ENCODE measurements at places on chromosomes 16 and 17.

DNA sequence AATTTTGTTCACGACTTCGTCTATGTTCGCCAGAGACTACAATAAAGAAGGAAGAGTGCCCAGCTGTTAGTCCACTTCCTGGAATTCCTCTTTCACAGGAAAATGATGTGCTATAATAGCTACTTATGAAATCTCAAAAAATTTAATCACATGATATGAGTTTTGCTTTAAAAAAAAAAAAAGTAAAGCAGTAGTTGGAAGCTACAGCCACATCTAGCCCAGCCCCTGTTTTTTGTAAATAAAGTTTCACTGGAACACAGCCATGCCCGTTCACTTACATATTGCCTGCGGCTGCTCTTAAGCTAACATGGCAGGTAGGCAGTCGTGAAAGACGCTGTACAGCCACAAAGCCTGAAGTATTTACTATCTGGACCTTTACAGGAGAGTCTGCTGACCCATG is 15.3 kb downstream of the VPS53 start:
- no peak for DNase-seq

DNA sequence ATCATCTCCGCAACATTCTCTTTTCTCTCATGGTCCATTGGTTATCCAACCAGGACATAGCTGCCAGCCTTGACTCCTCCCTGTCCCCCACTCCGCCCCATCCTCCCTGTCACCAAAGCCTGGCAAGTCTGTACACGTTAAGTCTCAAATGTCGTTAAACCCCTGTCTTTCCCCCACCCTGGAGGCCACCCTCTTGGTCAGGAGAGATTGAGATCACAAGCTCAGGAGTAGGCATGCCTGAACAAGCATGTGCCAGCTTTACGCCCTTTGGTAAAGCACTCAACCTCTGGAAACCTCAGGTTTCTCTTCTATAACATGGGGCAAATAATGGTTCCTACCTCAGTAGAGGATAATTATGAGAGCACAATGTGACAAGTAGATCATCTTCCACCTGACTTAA is 38.1 kb upstream of the CCL1 start:
- no peak for DNase-seq

GRCh38 chr16:80664226-80664625 is 123.4 kb downstream of the DYNLRB2 start:
- DNase-seq = no peak

- DNase-seq = no peak
These were observed 223.2 kb upstream of the DYNLRB2 start for GRCh38 chr16:80317599-80318037.

- peak; percentile 2 for DNase-seq
These were observed 16.8 kb downstream of the CHP2 start for GRCh38 chr16:23771642-23772041.

DNA sequence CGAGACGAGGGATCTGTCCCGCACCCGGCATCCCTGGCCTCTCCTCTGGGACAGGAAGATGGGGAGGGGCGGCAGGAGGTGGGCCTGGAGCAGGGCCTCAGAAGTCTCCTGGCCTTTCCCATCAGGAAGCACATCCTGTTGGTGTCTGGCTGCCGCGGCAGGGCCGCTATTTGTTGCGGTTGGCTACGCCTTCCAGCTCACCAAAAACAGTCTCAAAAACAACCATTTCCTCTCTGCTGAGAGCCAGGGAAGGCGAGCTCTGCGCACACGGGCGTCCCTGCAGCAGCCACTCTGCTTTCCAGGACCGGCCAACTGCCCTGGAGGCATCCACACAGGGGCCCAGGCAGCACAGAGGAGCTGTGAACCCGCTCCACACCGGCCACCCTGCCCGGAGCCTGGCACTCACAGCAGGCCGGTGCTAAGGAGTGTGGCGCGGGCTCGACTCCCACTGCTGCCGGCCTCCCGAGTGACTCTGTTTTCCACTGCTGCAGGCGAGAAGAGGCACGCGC is at the start of gene TMEM204:
TMEM204 (plus strand) TSS at position 224 of the 509 bp plus-strand sequence. CDS start 610 bp downstream, outside the sequence.
- no peak for DNase-seq

GRCh38 chr17:46009681-46010596 is 10.9 kb downstream of the STH start:
- DNase-seq = no peak

- DNase-seq = no peak
These were observed 95.0 kb downstream of the PRKCB start for GRCh38 chr16:23930791-23931190.

- no peak for DNase-seq
These were observed 103.7 kb downstream of the XYLT1 start for GRCh38 chr16:17367036-17367435.

DNA sequence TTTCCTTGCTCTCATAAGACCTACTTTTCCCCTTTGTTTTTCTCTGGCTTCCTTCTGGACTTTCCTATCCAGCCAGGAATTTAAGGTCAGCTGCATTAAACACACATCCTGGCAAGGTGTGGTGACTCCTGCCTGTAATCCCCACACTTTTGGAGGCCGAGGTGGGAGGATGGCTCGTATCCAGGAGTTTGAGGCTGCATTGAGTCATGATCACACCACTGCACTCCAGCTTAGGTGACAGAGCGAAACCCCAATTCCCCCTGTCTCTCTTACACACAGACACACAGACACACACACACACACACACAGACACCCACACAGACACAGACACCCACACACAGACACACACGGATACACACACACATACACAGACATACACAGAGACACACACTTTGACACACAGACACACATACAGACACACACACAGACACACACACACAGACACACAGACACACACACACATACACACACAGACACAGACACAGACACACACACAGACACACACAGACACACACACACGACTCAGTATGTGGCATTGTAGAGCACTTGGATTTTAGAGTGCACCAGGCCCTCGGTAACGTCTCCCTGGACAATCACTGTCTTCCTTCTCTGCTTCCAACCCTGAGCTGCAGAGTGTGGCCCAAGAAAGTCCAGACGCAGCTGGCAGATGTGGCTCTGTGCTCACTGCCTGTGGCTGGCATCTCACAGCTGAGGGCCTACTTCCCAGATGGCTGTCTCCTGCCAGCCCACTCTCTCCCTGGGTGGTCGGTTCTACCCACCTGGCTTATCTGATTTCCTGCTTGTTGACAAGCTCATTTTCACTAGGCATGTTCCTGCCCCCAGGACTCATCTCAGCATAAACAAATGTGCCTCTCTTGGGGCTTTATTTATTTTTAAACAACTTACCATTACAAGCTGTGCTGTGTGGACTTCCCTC is 39.0 kb downstream of the NLRP1 start:
- DNase-seq = no peak

DNA sequence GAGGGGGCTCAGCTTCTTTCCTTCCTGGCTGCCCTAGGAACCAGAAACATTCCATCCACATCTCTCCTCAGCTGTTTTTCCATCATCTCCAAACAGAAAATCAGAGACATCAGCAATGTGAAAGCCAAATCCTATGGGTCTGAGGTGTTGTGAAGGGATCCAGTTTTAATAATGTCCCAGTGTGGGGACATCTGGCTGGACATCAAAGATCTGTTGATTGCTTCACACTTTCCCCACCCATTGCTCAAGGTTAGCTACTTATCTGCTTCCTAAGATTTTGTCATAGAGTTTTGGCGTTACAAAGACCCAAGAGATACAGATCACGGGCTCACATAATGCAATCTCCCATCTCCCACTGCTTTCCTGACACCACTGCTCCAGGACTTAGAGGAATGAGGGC is 47.8 kb upstream of the AXIN2 start:
- no peak for DNase-seq

- peak; percentile 35 for DNase-seq
These were observed 1.6 kb upstream of the LDAF1 start for GRCh38 chr16:21156767-21157467.

Measured in RPMI8226 (cell line).